DND-41 (cell line): ENCODE measurements at places on chromosomes 2 and 18.

DNA sequence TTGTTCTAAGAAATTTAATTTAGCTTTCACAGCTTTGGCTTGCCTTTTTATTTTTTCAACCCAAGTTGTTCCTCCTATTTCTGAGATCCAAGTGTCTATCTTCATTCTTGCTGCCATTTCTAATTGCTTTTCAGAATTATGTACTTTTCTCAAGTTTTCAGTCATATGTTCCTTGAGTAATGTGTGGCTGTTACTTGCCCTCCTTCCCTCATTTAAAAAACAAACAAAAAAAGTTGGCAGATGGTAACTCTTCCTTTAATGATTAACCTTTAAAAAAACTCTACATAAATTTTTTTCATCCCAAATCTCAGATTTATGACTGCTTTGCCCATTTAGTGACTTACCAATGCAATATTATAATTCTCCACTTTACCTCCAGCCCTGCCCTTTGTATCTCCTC is 131.3 kb downstream of the GALNT3 start:
- DNase-seq: no peak

GRCh38 chr2:53622141-53622540 is 145.5 kb upstream of the CHAC2 start:
- no peak for DNase-seq

GRCh38 chr2:186256540-186256939 is 229.5 kb upstream of the ZC3H15 start:
- no peak for DNase-seq

DNA sequence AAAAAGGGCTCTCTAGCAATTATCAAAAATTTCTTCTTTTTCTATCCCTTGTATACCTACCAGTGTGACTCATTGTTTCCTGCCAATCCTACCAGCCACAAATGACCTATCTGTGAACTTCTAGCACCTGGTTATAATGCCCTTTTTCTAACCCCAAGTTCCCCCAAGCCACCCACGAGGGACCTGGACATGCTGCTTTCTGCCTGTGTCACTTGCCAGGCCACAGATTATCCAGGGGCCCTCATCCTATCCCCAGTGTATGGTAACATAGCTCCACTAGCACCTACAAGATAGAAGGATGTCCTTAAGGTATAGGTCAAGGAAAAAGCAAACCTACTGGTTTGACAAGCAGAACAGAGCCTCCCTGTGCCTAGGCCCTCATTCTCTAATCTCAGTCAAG is 26.8 kb downstream of the AAK1 start:
- no peak for DNase-seq

DNA sequence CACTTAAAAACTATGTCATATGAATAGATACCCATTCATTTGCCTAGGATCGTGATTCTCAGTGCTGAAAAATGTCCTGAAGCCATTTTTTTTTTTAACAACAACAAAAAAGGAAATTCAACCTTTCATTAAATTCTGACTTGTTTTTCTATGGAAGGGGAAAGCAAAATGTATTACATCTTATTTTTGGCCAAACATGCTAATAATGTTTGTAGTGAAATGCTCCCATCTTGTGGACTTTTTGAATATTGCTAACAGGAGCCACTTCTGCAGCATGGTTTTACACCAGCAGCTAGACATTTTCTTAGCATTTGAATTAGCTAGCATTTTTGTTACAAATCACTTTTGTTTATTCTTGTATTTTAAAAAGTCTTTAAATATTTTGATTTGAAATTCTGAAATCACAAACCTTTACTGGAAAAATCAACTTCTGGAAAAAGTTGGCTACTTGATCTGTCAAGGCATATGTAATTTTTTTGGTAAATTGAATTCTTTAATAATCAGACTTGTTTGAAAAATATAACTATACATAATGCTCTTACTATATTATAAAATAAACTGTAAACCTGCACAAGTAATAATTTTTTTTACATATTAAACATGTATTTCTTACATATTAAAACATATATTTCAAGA is 75.8 kb downstream of the KIDINS220 start:
- no peak for DNase-seq

GRCh38 chr2:165743442-165743841 is 50.6 kb downstream of the GALNT3 start:
- DNase-seq: no peak

- DNase-seq: no peak
Measured at GRCh38 chr2:199220920-199221319, 236.8 kb downstream of the SATB2 start.

- DNase-seq: no peak
Measured at GRCh38 chr2:172113617-172114016, 10.9 kb upstream of the DLX2 start.

- DNase-seq: no peak
Measured at GRCh38 chr2:238950551-238950950, 102.7 kb downstream of the TWIST2 start.

- no peak for DNase-seq
Measured at GRCh38 chr2:237055386-237056100, 30.1 kb upstream of the COPS8 start.

- no peak for DNase-seq
Measured at GRCh38 chr18:76365561-76365960, 129.5 kb downstream of the ZNF516 start.

DNA sequence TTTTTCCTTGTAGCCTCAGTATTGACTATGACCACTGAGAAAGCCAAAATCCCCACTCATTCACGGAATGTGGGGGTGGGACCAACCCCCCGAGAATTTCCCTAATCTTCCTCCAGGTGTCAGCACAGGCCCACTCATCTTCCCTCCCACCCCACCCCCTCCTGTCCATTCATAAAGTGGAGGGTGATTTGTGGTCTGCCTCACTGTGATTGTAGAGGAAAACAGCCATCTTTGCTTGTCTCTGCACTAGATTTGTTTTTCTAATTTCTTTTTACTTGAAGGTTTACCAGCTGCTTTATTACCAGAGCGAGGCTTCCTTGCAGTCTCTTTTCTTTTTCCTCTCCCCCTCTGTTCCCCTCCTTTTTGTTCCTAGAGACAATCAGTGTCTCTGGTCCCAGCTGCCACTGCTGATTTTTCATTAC is 171.8 kb downstream of the ICOS start:
- DNase-seq: peak; percentile 41

DNA sequence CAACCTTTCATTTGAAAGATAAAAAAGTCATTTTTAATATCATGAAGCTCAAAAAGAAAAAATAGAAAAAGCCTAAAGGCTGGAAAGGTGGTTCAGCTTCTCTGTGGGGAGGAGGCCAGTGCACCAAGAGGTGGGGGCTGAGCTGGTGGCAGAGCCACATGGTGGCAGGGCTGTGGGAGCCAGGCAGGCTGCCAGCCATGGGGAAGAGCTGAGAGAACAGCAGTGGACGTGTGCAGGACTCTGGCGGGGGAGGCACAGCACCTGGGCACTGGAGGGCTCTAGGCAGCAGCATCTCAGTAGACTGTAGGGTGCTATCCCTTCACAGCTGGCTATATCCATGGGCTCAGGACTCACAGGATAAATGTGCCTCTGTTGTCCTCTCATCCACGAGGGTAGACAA is 47.8 kb downstream of the STK25 start:
- DNase-seq: no peak

DNA sequence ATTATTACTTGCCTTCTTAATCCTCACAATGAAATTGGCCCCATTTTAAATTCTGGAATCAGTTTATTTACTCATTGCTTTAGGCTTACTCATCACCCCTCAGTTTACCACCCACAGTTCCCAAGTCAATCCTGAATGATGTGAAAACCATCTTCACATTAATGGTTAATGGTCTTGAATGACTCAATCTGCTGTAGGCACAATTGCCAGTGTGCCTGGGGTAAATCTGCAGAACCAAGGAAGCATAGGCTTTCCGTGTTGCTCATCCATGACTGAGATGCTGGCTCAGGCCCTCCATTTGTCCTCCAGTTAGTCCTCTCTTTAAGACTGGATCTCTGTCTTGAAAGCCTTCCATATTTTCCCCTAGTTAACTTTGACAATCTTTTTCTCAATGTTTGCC is 164.5 kb downstream of the PMAIP1 start:
- no peak for DNase-seq

DNA sequence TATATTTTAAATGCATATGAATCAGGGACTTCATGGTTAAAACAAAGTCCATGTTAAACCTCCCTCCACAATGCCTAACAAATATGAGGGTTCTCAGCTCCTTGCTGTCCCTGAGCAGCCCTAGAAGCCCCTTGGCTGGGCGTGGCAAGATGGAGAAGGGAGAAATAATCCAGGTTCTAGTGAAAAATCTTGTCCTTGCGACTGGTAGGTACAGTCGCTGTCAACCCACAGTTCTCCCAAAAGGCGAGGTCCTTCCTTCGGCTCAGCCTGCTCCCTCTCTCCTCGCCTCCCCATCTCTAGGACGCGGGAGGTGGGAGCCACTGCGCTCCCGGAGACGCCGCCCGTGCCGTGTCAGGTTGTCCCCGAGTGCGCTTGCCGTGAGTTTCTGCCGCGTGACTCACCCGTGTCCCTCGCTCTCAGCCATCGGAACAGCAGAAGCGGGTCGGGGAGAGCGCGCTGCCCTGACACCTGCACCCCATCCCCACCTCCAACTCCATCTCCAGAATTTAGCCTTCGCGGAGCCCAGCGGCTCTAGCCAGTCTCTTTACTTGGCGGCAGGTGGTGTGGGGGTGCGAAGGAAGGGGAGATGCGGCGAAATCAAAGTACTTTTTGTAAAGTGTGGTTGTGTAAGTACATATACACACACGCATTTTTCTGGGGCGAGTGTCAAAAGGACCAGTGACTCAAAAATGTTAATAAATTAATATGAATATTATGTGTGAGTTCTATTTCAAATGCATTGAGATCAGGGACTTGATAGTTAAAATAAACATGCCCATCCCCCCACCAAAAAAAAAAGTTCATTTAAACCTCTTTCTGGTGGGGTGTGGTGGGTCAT is 65.1 kb upstream of the TMEM17 start:
- no peak for DNase-seq

GRCh38 chr2:15718103-15718943 is 126.7 kb downstream of the DDX1 start:
- DNase-seq: no peak

DNA sequence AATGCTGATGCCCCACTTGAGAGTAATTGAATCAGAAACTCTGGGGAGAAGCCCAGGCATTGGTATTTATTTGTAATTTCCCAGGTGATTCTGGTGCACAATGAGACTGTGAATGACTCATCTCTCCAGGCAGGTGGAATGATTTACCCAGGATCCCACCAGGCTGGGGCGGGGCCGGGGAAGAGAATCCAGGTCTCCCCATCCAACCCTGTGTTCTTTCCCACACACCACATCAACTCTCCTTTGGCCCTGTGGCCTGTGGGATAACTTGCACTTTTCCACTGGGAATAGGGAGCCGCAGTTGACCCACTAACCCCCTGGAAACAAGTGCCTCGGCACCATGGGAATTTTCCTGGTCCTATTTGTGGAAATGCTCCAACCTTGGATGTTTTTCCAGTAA is 409.8 kb downstream of the ZNF521 start:
- DNase-seq: no peak

DNA sequence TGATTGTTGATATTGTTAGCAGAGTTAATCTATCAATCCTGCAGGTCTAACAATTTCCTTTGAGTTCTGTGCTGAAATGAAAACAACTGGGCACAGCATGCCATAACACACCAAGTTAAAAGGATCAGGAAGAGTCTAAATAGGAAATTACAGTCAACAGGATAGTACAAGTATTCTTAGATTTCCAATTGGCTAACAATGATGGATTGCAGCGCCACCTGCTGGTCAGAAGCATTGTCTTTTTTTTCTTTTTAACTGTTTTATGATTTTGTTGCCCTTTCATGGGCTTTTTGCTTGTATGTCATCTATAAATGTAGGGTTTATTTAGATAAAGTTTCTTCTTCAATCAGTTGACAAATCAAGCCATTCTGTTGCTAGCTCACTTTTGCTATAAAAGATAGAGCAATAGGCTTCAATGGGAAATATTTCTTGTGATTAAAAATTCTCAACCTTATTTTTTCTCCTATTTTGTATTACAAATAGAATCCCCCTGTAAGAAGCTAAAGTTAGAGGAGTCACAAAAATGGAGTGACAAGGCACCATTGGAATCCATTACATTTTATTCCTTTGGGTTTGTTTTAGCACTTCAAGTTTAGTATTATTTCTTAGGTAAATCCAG is 40.8 kb upstream of the RPRM start:
- peak; percentile 53 for DNase-seq

DNA sequence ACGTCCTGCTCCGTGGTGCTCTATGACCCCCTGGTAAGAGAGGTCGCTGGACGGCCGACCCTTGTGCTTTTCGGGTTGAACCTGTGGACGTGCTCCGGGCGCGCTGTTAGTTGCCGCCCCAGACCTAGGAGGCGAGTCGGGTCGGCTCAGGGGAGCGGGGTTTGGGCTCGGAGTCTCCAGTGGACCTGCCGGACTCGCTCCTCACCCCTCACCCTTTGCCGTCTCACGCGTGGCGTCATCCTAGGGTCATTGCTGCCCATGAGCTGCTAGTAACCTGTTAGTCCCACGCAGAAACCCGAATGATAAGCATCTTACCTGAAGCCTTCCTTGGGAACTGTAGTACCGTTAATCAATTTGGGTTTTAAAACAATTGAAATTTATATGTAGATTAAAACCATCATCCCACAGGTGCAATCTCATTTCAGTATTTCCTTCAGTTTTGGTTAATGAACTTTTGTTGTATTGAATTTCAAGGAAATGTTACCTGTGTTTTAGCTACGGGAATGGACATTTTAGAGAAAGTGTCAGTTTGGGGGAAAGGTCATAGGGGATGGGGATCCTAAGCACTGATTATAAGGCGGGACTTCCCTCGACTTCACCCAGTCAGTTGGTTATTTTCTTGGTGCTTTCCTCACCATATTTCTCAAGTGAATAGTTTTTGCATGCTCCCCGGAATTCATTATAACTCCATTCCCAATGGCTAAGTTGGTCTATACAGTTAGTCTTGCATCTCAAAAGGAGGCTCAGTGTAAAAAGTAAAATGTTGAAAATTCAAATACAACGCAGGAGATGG is 536 bp downstream of the ELP2 start:
- DNase-seq: no peak

DNA sequence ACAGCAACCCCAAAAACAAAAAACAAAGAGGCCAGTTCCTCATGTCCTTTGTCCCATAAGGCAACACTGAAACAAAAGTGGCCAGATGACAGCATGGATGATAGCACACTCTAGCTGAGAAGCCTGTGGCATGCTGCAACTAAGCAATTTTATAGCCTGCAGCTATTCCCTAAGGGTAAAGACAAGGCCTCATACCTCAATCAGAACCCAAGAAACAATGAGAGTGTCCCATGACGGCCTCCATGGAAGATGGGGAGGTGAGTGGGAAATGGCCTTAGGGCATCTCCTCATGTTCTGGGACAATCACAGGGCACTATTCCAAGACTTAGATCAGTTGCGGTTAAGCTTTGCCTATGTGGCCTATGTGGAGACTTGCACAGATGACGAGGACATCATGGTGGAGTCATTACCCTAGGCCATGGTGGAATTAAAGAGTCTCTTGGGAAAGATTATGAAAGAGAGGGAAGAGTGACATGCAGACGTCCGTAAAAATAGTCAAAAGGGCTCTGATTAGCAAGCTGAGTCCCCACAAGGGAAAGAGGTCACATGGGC is 103.1 kb downstream of the INO80D start:
- no peak for DNase-seq

- DNase-seq: no peak
Measured at GRCh38 chr2:86290596-86291327, 46.7 kb downstream of the REEP1 start.
